Urinary bladder (tissue), 4 donors: ENCODE measurements at places on chromosomes 12 and 14. TPM values are rescaled to one million over a fixed set of nuclear protein-coding genes. Genes with fewer than 3 reads are reported as not detected.

- DNase-seq = no peak
These were observed 13.8 kb downstream of the PLD4 start for GRCh38 chr14:104938436-104938835.

DNA sequence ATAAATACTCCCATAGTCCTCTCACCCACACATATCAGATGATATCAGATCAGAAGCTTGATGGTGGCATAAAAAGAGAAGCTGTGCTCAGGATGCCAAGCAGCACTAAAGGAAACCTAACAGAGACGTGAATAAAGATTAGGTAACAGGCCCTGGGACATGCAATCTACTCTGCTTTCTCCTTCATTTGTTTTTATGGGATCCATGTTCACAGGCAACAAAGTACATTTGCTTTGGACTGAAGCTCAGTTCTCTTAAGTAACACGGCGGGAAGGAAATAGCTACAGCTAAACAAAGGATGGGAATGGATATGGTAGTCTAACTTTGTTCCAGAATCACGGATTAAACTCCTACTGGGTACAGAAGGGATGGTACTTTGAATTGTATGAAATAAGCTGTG lies 119.5 kb downstream of the TTC7B start:
- DNase-seq = no peak

DNA sequence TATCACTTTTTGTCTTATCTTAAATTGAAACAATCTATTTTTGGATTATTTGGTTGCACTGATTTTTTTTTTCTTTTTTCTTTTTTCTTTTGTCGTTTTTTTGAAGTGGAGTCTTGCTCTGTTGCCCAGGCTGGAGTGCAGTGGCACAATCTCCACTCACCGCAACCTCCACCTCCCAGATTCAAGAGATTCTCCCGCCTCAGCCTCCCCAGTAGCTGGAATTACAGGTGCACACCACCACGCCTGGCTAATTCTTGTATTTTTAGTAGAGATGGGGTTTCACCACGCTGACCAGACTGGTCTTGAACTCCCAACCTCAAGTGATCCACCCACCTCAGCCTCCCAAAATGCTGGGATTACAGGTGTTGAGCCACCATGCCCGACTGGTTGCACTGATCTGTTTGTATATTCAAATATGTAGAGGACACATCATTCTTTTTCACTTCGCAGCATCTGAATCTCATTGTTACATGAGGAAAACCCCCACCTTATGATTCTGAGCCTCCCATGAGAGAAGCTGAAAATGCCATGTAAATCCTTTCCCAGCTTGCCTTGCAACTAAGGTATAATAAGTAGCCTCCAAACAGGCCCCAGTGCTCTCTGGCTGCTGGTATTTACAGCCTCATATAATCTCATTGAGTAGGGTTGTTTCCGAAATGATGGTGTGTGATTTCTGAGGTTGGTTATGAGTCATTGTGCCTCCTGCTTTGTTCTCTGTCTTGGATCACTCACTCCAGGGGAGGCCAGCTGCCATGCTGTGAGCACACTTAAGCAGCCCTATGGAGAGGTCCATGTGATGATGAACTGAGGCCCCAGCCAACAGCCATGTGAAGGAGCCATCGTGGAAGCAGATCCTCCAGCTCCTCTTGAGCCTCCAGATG lies 5.2 kb upstream of the HSP90B1 start:
- no peak for DNase-seq

- no peak for DNase-seq
These were observed 948.2 kb downstream of the BCL11B start for GRCh38 chr14:98323836-98324235.

The INHBC gene
- total RNA-seq = not detected

DNA sequence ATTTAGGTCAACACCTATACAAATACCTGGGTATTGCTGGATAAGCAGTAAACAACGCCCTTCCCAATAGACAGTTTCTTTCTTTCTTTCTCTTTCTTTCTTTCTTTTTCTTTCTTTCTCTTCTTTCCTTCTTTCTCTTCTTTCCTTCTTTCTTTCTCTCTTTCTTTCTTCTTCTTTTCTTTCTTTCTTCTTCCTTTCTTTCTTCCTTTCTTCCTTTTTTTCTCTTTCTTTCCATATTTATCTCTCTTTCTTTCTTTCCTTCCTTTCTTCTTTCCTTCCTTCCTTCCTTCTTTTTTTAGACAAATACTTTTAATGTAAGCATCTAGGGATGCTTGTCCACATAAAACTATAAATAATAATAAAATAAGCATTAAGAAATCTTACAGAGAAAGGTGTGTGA lies 123.2 kb downstream of the KCNK10 start:
- DNase-seq = no peak

The OTOGL gene
- total RNA-seq = 4.5 TPM

DNA sequence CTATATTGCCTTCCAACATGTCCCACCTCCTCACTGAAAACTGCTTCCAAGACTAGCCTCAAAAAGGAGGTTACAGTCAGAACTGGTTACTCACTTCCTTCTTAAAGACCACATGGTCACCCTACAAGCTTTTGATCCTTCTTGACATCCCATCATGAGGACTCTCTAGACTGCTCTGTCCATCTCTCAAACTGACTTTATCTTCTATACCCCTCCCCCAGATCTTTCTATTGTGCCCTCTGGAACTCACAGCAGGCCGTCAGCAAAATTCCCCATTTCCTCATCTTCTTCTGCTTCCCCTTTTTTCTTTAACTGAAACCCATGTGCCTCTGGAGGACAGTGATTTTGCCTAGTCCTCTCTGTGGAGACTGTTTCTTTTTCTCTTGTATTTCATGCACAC lies 18.1 kb upstream of the IGF1 start:
- no peak for DNase-seq

DNA sequence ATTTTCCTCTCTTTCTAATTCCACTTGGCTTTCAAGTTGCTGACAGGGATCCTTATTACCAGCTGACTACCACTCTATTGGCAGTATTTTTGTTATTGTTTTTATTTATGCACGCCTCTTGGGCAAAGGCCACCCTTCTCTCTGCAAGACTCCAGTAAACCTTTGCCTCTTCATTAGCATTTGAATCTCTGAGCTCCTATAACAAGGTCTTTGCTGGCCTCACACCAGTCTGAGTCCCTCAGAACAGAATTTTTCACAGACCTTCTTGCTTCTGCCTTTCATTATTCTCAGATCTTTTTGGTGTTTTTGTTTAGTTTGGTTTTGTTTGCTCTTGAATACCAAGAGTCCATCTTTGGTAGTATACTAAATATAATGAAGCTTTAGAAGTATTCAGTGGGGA lies 145.9 kb downstream of the PDZRN4 start:
- no peak for DNase-seq

The CLEC9A gene
- total RNA-seq = 0.90 TPM

GRCh38 chr12:47602325-47602724 lies 103.5 kb downstream of the RPAP3 start:
- no peak for DNase-seq
